ENCODE measurements at places on chromosomes 6 and 20.

DNA sequence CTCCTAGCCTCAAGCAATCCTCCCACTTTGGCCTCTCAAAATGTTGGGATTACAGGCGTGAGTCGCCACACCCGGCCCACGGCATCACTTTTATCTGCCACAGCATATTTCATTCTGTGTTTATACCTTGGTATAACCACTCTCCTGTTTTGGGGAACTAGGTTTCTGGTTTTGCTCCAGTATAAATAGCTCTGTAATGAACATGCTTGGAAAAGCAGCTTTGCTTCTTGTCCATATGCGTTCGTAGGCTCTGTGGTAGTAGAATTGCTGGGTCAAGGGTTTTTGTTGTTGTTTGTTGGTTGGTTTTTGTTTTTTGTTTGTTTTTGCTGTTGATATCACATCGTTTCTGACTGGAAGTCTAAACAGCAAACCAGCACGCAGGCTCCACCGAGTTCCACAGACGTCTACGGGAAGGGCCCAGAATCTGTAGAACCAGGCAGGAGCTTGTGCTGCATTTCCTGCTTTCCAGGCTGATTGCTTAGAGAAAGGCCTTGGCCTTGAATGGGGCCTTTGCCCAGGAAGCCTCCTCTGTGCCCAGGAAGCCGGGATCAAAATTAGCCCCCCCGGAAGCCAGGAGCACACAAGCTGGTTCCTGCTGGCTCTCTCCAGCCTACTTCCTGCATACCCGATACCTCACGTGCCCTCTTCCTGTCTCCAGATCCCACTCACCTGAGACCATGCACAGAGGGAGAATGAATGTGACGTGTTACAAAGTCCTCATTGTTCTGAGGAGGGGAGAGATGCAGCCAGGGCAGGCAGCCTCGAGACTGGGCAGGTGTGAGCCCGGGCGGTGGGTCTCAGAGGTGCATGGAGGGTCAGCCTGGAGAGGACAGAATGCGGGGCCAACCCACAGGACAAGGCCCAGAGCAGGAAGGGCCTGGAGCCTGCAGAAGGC is 34.7 kb downstream of the AAR2 start:
- no peak for DNase-seq

- no peak for DNase-seq
Measured at GRCh38 chr6:93393554-93394074, 25.7 kb downstream of the EPHA7 start.

DNA sequence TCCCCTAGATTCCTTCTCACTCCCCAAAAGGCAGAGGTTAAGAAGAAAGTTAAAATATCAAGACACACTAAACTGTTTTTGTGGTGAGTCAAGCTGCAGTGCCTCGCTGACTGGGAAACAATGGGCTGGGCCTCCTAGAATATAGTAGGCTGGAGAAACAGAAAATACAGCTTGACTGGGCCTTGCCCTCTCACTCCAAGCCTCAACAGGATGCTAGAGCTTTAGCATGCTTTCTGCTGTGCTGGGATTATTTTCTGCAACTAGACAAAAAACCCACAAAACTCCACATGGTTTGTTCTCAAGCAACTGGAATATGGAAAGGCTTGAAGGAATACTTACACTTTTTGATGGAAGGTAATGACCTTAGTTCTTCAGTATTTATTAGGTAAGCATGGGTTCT is 27.9 kb downstream of the FOXO3 start:
- no peak for DNase-seq

DNA sequence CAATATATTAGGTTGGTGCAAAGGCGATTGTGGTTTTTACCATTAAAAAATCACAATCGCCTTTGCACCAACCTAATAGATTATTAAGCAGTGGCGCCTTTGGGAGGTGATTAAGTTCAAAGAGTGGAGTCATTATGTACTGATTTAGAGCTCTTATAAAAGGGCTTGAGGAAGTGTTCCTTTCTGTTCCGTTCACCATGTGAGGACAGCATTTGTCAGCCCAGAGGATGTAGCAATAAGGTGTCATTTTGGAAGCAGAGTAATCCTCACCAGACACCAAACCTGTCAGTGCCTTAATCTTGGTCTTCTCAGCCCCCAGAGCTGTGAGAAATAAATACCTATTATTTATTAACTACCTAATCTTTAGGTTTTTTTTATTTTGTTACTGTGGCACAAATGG is 542.1 kb upstream of the MAN1A1 start:
- DNase-seq = no peak

DNA sequence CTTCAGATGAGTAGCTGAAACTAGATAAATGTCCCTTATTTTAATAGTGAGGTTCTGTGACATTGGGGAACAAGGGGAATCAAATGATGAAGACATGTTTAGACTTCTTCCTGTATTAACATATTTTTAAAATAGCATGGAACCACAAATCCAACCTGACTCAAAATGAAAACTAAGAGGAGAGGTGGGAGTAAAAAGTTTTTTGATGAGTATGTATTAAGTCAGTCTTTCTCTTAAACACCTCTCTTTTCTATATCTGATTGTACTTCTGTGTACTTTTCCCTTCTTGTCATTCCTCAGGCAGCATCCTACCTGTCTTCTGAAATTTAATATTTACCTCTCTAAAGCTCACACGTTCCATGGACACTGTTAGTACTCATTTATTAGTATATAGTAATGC is 8.7 kb upstream of the SDHAF4 start:
- DNase-seq = no peak

Data from activated CD4-positive, CD25-positive, alpha-beta regulatory T cell (primary cell).